Kidney capillary endothelial cell (primary cell): ENCODE measurements at places on chromosomes 4 and X.

DNA sequence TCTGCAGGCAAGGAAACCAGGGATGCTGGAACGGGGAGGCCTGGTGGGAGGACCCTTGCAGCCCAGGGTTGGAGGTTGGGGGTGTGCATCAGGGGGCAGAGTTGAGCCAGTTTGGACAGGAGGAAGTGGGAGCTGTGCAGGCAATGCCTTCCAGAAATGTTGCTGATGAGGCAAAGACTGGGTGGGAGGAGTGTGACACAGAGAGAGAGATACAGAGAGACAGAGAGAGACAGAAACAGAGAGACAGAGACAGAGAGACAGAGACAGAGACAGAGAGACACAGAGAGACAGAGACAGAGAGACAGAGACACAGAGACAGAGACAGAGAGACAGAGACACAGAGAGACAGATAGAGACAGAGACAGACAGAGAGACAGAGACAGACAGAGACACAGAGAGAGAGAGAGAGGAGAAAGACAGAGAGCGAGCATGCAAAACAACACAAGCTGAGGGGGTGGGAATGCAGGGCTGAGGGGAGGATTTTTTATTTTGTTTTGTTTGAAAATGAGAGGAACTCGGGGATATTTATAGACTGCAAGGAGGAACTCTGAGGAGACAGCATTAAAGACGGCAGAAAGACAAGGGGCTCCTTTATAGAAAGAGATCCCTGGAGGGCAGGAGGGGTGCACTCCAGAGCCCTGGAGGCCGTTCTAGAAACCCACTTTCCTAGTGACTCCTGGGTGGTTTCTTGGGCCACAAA is 1.9 kb upstream of the HAUS3 start:
- DNase-seq, result no peak

- DNase-seq, result peak; percentile 65
These were observed 36.8 kb downstream of the CC2D2A start for GRCh38 chr4:15506464-15506863.

- DNase-seq, result no peak
These were observed 50.5 kb downstream of the RHOH start for GRCh38 chr4:40247350-40247749.

- DNase-seq, result no peak
These were observed 77.1 kb upstream of the ATOH1 start for GRCh38 chr4:93751411-93751810.

GRCh38 chr4:14302021-14302420 is 674.5 kb upstream of the BOD1L1 start:
- DNase-seq, result no peak

GRCh38 chrX:8868906-8869305 is 67.7 kb upstream of the FAM9A start:
- DNase-seq, result peak; percentile 18

GRCh38 chr4:11469650-11470437 is 41.1 kb upstream of the HS3ST1 start:
- no peak for DNase-seq

DNA sequence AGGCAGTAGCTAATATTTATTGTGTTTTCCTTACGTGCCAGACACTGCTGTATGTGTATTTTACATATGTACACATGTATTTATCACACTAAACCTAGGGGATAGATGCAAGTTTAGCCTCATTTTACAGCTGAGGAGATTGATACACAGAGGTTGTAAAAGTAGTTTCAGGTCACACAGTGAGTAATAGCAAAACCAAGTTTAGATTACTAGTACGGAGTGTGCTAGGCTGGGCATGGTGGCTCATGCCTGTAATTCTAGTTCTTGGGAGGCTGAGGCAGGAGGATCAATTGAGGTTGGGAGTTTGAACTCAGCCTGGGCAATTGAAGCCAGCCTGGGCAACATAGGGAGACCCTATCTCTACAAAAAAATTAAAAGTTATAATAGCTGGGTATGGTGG is 701.1 kb upstream of the ATOH1 start:
- no peak for DNase-seq

GRCh38 chrX:24528605-24529004 is 63.5 kb downstream of the PDK3 start:
- no peak for DNase-seq

- no peak for DNase-seq
These were observed 227.7 kb downstream of the VEGFC start for GRCh38 chr4:176565049-176565448.

DNA sequence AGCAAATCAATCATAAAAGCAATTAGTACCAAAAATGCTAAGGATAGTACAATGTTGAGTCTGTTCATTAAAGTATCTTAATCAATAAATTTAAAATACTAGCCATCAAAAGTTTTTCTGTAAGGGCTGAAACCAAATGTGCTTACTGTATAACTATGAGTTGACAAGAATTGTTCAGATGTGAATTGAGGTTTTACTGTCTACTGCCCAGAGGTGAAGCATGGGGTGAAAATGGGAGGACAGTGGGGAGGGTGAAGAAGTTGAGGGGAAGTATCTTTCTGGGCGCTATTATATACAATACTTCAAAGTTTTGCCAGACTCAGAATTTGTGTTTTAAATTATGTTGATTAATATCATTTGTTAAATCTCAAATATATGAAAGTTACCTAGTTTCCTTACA is 4.1 kb upstream of the PPBP start:
- DNase-seq, result no peak

GRCh38 chrX:2967998-2968909 is 38.1 kb upstream of the ARSH start:
- DNase-seq, result peak; percentile 44
